CD8-positive, alpha-beta memory T cell (primary cell): ENCODE measurements at places on chromosomes 7 and 10. TPM values are rescaled to one million over a fixed set of nuclear protein-coding genes. Genes with fewer than 3 reads are reported as not detected.

The CYP2W1 gene
- total RNA-seq, result not detected

- H3K4me1 ChIP-seq, result peaks cover 13% of the 10 kb centered on the region
- H3K4me3 ChIP-seq, result no peak overlapping the region
- H3K27ac ChIP-seq, result no peak overlapping the region
- no peak for DNase-seq
- no peaks in the 10 kb centered on the region for H3K27me3 ChIP-seq
Measured at GRCh38 chr7:155293721-155294510, 3.8 kb upstream of the INSIG1 start.

The OR13A1 gene
- not detected for total RNA-seq

The MYO3A gene
- not detected for total RNA-seq

GRCh38 chr10:124282326-124282725 is 136.4 kb downstream of the OAT start:
- no peaks in the 10 kb centered on the region for H3K36me3 ChIP-seq
- DNase-seq, result no peak
- H3K27me3 ChIP-seq, result no peaks in the 10 kb centered on the region
- no peak overlapping the region for H3K27ac ChIP-seq
- H3K4me3 ChIP-seq, result no peak overlapping the region

DNA sequence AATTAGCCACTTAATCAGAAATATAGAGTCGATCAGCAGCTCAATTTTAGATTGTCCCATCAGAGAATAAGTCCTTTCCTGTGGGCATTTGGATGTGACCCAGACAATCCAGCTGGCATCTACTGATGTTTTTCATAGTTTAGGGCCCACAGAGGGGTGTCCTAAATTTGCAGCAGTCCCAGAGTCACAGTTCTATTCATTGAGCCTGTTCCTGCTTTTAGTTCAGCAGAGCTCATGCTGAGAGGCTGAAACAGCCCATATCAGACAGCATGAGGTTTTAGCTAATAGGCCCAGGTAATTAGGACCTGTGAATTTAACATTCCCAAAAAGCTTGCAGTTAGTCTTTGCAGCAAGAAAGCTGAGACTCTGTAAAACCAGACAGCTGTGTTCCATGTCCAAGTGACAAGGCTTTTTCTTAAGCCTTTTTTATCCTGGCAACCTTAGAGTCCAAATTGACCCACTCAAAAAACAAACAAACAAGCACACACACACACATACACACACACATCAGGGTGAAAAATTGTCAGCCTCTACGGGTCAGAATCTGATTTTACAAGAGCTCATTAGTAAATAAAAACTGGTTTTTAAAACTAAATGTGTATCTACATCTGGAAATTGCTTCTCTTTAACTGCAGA is 33.7 kb downstream of the ANKIB1 start:
- no peaks in the 10 kb centered on the region for H3K27me3 ChIP-seq
- H3K4me3 ChIP-seq, result no peak overlapping the region
- H3K36me3 ChIP-seq, result no peaks in the 10 kb centered on the region
- no peak for DNase-seq
- H3K4me1 ChIP-seq, result no peaks in the 10 kb centered on the region

The ADCY1 gene
- total RNA-seq, result 1.3 TPM

GRCh38 chr10:128468462-128468861 is 342.2 kb upstream of the MKI67 start:
- no peaks in the 10 kb centered on the region for H3K27me3 ChIP-seq
- H3K27ac ChIP-seq, result no peak overlapping the region
- no peak overlapping the region for H3K4me3 ChIP-seq
- no peaks in the 10 kb centered on the region for H3K4me1 ChIP-seq
- H3K36me3 ChIP-seq, result no peaks in the 10 kb centered on the region

GRCh38 chr10:97888641-97889262 is 39.1 kb downstream of the GOLGA7B start:
- no peak for DNase-seq
- no peak overlapping the region for H3K4me3 ChIP-seq
- no peak overlapping the region for H3K27ac ChIP-seq
- H3K4me1 ChIP-seq, result no peaks in the 10 kb centered on the region
- H3K27me3 ChIP-seq, result no peaks in the 10 kb centered on the region

DNA sequence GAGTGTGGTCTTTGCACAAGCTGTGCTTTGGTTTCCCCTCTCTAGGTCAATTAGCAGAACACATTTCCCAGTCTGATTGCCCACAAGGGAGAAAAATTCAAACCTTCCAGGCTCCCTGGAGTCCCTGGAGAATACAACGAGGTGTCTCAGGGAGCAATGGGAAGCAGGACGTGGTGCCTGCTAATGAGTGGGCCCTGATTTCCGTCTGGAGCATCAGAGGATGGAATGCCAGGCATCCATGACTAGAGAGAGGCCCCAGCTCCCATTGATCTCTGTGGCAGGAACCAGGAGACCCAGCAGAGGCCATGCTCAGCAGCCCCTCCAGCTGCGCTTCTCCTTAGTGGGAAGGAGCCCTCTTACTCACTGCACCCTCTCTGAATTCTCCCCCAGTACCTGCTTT is 33.2 kb upstream of the TLX1 start:
- H3K27me3 ChIP-seq, result peaks cover 3% of the 10 kb centered on the region
- no peaks in the 10 kb centered on the region for H3K4me1 ChIP-seq
- no peaks in the 10 kb centered on the region for H3K36me3 ChIP-seq
- DNase-seq, result no peak
- H3K27ac ChIP-seq, result no peak overlapping the region
- no peak overlapping the region for H3K4me3 ChIP-seq
